ENCODE measurements at places on chromosomes 1 and 21.

DNA sequence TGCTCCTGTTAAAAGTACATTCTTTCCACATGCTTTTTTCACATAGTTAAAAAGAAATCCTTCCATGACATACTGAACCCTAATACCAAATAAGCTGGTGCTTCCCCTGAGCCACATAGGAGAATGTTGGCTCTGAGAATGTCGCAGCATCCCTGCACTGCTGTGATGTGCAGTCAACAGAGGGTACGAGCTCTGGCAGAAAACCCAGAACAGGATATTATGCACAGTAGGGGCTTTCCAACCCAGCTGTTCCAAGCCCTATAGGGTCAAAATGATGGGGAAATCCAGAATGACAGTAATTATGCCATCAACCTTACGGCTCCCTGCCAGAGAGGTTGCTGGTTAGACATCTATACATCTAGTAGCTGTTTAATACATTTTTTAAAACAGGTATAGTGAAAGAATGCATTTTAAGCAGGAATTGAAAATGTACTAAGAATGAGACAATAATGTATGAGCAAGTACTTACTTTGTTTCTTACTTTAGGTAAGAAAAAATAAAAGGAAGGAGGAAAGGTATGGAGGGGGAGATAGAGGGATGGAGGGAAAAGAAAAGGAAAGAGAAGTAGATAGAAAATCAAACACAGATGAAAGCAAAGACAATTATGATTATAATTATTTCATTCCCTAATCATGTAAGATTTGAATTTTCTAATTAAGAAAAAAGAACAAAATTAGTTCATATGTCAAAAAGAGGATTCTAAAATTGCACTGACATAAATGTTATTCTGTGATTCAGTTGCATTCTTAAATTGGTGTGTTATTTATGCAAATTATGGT is 126.0 kb downstream of the NR5A2 start:
- peaks cover 24% of the 10 kb centered on the region for H3K4me1 ChIP-seq
- H3K27ac ChIP-seq = no peak overlapping the region
- H3K4me3 ChIP-seq = no peak overlapping the region
- no peaks in the 10 kb centered on the region for H3K27me3 ChIP-seq

DNA sequence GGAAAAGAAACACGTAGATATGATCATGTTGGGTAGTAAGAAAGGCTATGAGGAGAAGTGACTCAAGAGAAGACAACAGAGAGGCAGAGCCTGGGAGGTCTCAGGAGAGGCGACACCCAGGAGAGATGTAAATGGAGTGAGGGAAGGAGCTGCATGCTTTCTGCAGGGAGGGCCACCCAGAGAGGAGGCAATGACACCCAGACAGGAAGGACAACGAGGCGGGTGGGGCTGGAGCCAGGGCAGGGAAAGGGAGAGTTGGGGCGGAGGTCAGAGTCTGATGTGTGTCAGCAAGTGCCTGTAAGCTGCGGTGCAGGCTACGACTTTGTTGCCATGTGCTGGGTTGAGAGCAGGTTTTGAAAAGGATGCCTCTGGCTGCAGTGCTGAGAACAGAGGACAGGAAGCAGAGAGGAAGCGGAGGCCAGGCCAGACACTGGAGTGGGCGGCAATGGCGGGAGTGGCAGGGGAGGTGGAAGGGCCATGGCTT is 31.3 kb downstream of the SLC1A7 start:
- DNase-seq = no peak
- H3K27ac ChIP-seq = no peak overlapping the region
- peaks cover 12% of the 10 kb centered on the region for H3K27me3 ChIP-seq
- H3K4me3 ChIP-seq = no peak overlapping the region
- peaks cover 6% of the 10 kb centered on the region for H3K4me1 ChIP-seq

GRCh38 chr1:210944252-210944651 is 189.7 kb downstream of the KCNH1 start:
- H3K36me3 ChIP-seq = no peaks in the 10 kb centered on the region
- no peaks in the 10 kb centered on the region for H3K4me1 ChIP-seq
- no peaks in the 10 kb centered on the region for H3K27me3 ChIP-seq
- H3K4me3 ChIP-seq = no peak overlapping the region
- no peak for DNase-seq
- no peak overlapping the region for H3K27ac ChIP-seq

DNA sequence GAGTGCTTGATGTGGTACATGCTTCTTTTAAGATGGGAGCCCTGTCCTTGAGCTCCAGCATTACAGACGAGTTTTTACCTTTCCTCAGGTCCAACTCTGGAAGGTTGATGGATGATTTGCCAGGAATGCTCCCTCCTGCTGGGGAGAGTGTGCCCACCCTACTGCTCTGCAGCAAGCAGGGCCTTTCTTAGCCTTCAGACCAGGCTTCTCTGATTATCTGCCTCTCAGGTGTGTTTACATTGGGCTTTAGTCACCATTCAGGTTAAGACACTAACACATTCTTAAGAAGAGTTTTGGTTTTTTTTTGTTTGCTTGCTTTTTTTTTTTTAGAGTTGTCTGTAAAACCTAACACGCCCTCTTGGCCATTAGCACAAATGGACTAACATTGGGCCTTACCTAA is 301.8 kb downstream of the KCNT2 start:
- no peaks in the 10 kb centered on the region for H3K4me1 ChIP-seq
- H3K4me3 ChIP-seq = no peak overlapping the region
- H3K27ac ChIP-seq = no peak overlapping the region

GRCh38 chr1:33716976-33717688 is 146.7 kb upstream of the HMGB4 start:
- H3K27ac ChIP-seq = no peak overlapping the region
- no peaks in the 10 kb centered on the region for H3K36me3 ChIP-seq

DNA sequence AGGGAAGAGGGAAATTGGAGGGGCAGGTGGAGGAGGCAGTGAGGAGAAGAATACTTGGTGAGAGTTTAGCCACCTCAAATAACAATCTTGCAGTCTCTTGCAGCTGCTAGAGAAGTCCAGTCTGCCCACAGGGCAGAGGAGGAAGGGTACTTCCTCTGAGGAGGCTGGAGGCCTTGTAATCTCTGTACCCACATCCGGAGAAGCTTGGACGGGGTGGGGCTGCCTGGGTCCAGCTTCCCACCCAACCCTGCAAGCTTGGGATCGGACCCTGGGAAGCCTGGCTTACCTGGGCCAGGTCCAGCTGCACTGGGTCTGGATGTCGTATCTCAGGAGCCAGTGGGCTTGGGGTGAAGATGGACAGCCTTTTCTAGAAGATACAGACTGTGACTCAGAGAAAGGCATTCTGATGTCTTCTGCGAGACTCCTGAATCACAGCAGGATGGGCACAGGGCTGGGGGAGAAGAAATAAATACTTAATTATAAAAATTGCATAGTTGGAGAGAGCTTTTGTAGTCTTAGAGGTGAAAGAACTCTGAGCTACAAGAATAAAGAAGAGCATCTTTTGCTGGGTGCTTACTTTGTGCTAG is 111.8 kb upstream of the JUN start:
- H3K4me1 ChIP-seq = peaks cover 18% of the 10 kb centered on the region
- peaks cover 4% of the 10 kb centered on the region for H3K36me3 ChIP-seq
- no peak for DNase-seq
- H3K4me3 ChIP-seq = no peak overlapping the region
- H3K27ac ChIP-seq = no peak overlapping the region

- H3K36me3 ChIP-seq = peaks cover 6% of the 10 kb centered on the region
- H3K4me1 ChIP-seq = no peaks in the 10 kb centered on the region
Observed at GRCh38 chr21:29419422-29419821, 120.7 kb downstream of the BACH1 start.

GRCh38 chr1:64921771-64922170 is 44.6 kb downstream of the JAK1 start:
- no peak overlapping the region for H3K27ac ChIP-seq
- H3K36me3 ChIP-seq = peaks cover 6% of the 10 kb centered on the region
- H3K27me3 ChIP-seq = no peaks in the 10 kb centered on the region
- H3K4me3 ChIP-seq = no peak overlapping the region
- DNase-seq = peak; percentile 50
- H3K4me1 ChIP-seq = peaks cover 43% of the 10 kb centered on the region

DNA sequence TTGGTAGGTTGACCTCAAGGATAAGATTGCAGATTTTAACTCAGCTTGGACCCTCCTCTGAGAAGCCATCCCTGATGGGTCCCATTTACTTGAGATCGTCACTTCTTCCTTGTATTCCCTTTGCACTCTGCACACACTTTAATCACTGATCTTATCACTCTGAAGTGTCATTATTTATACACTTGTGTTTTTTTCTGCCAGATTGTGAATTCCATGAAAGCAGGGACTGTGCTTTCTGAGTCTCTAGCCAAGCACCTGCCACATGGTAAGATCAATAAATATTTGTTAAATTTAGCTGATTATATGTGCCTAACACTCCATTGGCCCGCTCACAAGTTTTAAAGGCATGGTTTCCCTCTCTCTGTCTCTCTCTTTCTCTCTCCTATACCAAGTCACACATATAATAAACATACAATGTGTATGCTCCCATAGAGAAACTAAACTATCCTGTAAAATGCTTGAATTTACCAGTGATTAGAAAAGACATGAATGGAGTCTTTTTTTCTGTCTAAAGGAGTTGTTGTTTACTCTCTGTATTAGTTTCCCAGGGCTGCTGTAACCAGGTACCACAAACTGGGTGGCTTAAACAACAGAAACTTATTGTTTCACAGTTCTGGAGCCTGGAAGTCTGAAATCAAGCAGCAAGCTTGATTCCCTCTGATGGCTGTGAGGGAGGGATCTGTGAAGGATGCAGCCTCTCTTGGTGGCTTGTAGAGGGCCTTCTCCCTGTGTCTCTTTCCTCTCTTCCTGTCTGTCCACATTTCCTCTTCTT is 105.2 kb upstream of the GADD45A start:
- H3K4me3 ChIP-seq = no peak overlapping the region
- no peaks in the 10 kb centered on the region for H3K27me3 ChIP-seq
- DNase-seq = no peak
- H3K4me1 ChIP-seq = peaks cover 15% of the 10 kb centered on the region

GRCh38 chr1:68321084-68321685 is 88.9 kb upstream of the WLS start:
- H3K36me3 ChIP-seq = no peaks in the 10 kb centered on the region
- no peak overlapping the region for H3K4me3 ChIP-seq
- H3K27ac ChIP-seq = no peak overlapping the region
- no peak for DNase-seq

DNA sequence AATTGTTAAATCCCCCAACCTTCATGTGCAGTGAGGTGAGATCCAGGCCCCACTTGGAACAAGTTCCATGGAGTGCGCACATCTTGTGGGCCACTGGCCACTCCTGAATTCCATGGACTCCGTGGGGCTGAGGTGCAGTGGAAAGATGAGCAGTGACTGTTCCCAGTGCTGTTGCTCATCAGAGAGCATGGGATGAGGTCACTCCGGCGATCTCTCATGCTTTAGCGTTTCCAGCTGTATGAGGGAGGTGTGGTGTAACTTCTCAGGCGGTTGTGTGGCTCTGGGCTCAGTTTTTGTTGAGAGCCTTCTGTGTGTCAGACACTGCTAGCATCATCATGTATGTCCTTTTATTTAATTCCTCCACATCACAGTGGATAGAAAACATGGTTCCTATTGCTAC is 96.2 kb downstream of the GALNT2 start:
- peaks cover 23% of the 10 kb centered on the region for H3K4me1 ChIP-seq
- no peak overlapping the region for H3K4me3 ChIP-seq
- DNase-seq = no peak
- H3K36me3 ChIP-seq = no peaks in the 10 kb centered on the region
- H3K27me3 ChIP-seq = no peaks in the 10 kb centered on the region

DNA sequence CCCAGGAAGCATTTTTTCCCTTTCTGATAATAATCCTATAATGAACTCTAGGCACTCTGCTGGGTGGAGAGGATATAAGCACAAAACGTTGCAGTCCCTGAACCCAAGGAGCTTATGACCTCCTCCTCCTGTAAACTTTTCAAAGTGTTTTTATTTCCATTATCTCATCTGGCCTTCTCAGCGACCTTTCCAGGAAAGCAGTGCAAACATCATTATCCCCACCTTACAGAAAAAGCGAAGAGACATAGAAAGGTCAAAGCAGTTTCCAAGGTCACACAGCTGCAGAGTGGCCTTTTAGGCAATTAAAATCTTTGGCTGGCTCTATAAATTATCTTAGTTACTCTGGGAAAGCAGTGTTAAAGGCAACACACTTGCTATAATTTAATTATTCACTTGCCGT is 63.8 kb downstream of the OLFML3 start:
- peaks cover 6% of the 10 kb centered on the region for H3K4me1 ChIP-seq
- H3K36me3 ChIP-seq = no peaks in the 10 kb centered on the region
- peaks cover 10% of the 10 kb centered on the region for H3K27me3 ChIP-seq
- no peak overlapping the region for H3K27ac ChIP-seq

DNA sequence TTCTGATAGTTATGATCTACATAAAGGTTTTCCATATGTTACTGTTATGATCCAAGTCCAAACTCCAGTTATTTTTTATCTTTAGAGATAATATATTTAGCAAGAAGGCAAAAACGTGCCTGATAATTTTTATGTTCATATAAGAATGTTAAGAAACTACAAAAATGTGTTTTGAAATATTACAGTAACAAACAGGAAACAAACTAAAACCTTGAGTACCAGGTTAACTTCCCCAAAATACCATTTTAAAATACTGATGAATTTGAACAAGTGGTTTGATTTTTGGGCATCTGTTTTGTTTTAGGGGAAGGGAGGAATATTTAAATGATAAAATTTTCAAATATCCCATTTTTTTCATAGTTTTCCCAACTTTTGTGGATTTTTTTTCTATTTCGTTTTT is 124.8 kb downstream of the NR5A2 start:
- H3K4me3 ChIP-seq = no peak overlapping the region
- H3K27ac ChIP-seq = no peak overlapping the region
- H3K4me1 ChIP-seq = peaks cover 19% of the 10 kb centered on the region
- H3K36me3 ChIP-seq = no peaks in the 10 kb centered on the region
- H3K27me3 ChIP-seq = no peaks in the 10 kb centered on the region

GRCh38 chr1:220703305-220703704 is 13.1 kb downstream of the C1orf115 start:
- no peak for DNase-seq
- no peak overlapping the region for H3K27ac ChIP-seq
- no peaks in the 10 kb centered on the region for H3K27me3 ChIP-seq
- H3K4me1 ChIP-seq = no peaks in the 10 kb centered on the region
- no peak overlapping the region for H3K4me3 ChIP-seq

- H3K36me3 ChIP-seq = no peaks in the 10 kb centered on the region
- H3K4me3 ChIP-seq = peak overlapping the region; percentile 77
- H3K27me3 ChIP-seq = no peaks in the 10 kb centered on the region
- peaks cover 32% of the 10 kb centered on the region for H3K4me1 ChIP-seq
Observed at GRCh38 chr21:15063814-15064575, 805 bp downstream of the NRIP1 start.

GRCh38 chr1:245375789-245376460 is 221.1 kb downstream of the KIF26B start:
- DNase-seq = no peak
- no peak overlapping the region for H3K27ac ChIP-seq
- no peaks in the 10 kb centered on the region for H3K4me1 ChIP-seq
- no peaks in the 10 kb centered on the region for H3K36me3 ChIP-seq
- H3K4me3 ChIP-seq = no peak overlapping the region
